Daoy (cell line): ENCODE measurements at places on chromosomes 7 and 10. TPM values are rescaled to one million over a fixed set of nuclear protein-coding genes. Genes with fewer than 3 reads are reported as not detected.

DNA sequence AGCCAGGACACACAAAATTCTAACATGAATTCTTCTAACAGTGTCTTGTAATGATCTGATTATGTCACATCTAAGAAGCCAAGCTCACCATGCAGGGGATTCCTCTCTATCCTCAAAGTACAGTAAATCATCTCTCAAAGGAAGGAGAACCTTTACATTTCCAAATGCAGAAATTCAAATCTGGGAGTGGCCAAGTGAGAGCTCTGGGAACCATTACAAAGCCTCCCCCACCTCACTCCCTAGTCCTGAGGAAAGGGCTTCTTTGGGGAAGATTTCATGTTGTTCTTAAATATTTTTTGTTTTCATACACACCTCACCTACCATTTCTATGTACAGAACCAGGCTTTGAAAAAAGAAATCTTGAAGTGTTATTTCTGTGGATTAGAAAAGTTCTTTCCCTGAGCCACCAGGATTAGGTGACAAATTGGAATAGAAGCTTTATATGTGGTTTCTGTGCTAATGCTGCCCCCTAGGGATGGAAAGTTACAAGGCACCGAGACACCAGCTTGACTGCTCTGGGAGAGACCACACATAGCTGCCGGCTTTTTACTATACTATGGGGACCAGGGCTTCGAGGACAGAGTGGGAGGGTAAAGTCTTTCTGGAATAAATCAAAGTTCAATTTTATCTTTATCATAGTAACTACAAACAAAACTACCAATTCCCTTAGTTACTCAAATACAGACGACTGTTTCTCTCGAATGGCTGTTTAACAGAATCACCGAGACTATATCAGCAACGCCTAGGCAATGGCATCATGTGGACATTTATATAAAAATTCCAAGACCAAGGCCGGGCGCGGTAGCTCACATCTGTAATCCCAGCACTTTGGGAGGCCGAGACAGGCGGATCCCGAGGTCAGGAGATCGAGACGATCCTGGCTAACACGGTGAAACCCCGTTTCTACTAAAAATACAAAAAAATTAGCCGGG, 116.1 kb downstream of the RNF216 start:
- peak; percentile 81 for DNase-seq

CLDN12 gene
- 22.5 and 23.3 TPM in 2 replicates for total RNA-seq

DNA sequence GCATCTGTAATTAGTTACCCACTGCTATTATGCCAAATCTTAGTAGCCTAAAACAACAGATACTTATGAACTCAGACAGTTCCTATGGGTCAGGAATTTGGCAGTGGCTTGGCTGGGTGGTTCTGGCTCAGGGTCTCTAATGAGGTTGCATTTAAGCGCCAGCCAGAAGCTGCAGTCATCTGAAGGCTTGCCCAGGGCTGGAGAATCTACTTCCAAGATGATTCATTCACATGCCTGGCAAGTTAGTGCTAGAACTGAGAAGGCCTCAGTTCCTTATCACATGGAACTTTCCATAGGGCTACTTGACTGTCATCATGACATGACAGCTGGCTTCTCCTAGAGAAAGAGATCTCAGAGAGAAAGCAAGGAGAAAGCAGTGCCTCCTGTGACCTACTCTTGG, 121.3 kb downstream of the AVL9 start:
- peak; percentile 78 for DNase-seq

CCDC186 gene
- total RNA-seq: 8.4 and 14.1 TPM in 2 replicates

DNA sequence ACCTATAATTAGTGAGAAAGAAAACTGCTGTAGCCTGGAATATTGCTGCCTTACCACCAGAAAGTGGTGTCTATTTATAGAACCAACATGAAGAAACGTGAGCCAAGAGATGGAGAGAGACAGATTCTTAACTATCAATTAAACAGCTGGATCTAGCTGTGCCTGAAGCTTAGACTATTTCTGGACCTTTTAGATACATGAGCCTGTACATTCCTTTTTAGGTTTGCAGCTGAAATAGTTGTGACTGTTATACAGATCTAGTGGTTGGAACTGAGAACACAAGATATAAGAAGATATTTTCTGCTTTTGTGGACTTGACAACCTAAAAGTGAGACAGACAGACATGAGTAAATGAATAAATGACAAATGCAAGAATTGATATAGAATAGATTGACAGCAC, 73.4 kb downstream of the CDK14 start:
- no peak for DNase-seq

PDZD8 gene
- total RNA-seq: 12.6 and 13.2 TPM in 2 replicates

DNA sequence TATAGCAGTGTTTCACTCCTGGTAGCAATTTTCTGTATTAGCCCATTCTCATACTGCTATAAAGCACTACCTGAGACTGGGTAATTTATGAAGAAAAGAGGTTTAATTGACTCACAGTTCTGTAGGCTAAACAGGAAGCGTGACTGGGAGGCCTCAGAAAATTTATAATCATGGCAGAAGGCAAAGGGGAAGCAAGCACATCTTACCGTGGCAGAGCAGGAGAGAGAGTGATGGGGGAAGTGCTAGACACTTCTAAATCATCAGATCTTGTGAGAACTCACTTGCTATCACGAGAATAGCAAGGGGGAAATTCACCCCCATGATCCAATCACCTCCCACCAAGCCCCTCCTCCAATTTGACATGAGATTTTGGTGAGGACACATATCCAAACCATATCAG, 131.6 kb upstream of the EFCAB10 start:
- DNase-seq: no peak

GRCh38 chr10:75435291-75435690, 3.9 kb downstream of the LRMDA start:
- DNase-seq: no peak

DNA sequence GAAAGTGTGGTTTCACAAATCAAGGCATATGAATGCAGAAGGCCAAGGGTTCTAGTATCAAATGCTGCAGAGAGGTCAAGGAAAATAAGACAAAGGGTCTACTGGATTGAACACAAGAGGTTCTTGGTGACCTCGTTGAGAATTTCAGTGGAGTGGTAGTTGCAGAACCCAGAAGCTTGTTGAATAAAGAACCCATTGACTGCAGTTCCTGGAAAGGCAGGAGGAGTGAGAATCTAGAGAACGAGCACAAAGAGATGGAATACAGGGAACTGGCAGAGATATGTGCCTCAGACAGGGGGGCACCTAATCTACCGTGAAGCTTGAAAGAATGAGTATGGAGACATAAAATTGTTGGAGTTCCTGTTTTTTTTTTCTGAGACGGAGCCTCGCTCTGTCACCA, 3.5 kb upstream of the SEPTIN7 start:
- no peak for DNase-seq

RBP3 gene
- total RNA-seq: not detected in 2 replicates

- DNase-seq: peak; percentile 17
Measured at GRCh38 chr7:115227473-115228235, 305.8 kb downstream of the MDFIC start.
